ENCODE measurements at places on chromosomes 13 and 19. TPM values are rescaled to one million over a fixed set of nuclear protein-coding genes. Genes with fewer than 3 reads are reported as not detected.

PGLYRP1 gene
- total RNA-seq: not detected

SLC25A41 gene
- not detected for total RNA-seq

ZNF837 gene
- 1.6 TPM for total RNA-seq

CLIP3 gene
- 2.8 TPM for total RNA-seq

ZNF700 gene
- 5.2 TPM for total RNA-seq

PSG2 gene
- total RNA-seq: not detected

LILRB2 gene
- not detected for total RNA-seq

KLHL1 gene
- not detected for total RNA-seq

ADGRE2 gene
- 0.60 TPM for total RNA-seq

SBNO2 gene
- 28.2 TPM for total RNA-seq
